Left ventricle myocardium superior (tissue), 1 donor: ENCODE measurements at places on chromosomes 4 and X. TPM values are rescaled to one million over a fixed set of nuclear protein-coding genes. Genes with fewer than 3 reads are reported as not detected.

The C4orf50 gene
- 0.02 TPM for total RNA-seq

The RRH gene
- not detected for total RNA-seq

The GYG2 gene
- 1.4 TPM for total RNA-seq

The CT47C1 gene
- total RNA-seq = not detected

The NSUN7 gene
- total RNA-seq = 0.40 TPM

GRCh38 chrX:12950851-12951594, 23.9 kb upstream of the TMSB4X start:
- DNase-seq = peak; percentile 39

DNA sequence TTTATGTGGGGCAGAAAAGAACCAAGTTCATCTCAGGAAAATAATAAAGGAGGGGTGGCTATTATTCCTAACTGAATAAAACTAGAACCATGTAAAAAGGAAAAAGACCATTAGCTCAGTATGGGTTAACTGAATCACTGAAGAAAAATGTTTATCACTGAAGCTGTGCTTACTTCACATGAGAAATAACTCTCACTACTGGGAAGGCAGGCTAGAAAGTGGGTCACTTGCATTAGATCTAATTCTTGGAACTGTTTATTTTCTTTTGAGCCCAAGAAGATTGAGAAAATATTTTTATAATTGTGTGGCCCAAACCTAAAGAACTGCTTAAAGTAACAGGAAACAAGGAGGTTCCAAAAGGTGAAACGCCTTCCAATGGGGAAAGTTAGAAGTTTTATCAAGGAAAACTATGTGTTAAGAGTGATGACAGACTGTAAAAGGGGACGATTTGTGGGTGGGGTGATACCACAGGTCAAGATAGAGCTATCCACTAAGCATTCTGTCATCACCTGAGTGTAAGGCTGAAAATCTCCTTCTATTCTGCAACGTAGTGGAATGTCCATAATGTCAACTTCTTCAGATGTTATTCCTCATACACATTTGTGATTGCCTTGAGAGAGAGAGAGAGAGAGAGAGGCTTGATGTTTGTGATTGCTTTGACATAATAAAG, 1083.5 kb downstream of the PCDH7 start:
- no peak for DNase-seq

DNA sequence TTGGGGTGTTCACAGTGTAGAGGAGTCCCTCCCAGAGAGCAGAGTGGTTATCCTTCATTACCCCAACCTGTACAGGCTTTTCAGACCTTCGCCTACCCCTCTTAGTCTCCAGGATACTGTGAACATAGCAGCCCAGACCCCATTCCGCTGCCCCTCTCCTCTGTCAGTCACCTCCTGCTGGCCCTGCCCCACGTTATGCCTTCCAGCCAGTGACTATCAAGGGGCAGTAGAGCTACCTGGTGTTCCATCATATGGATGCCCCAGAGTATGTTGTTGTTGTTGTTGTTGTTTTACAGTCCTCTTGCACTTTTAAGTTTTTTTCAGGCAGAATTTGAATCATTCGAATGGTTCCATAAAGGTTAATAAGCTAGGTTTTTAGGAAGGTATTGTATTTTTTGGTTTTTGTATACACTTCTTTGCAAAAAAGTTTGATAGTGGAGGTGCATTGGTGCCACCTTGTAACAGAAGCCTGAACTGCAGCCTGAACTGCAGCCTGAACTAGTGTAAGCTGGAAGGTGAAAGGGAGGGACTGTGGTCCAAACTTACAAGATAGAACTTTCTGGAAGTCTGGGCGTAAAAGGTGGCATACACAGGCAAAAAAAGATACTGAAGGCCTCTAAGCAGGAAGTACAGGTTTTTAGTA, 101.4 kb upstream of the RAB40AL start:
- DNase-seq = no peak

GRCh38 chrX:147679356-147680005, 232.2 kb upstream of the FMR1 start:
- DNase-seq = no peak

GRCh38 chrX:17414027-17414658, 39.1 kb downstream of the NHS start:
- no peak for DNase-seq

- DNase-seq = no peak
Measured at GRCh38 chrX:1153940-1154339, 58.5 kb downstream of the CRLF2 start.

DNA sequence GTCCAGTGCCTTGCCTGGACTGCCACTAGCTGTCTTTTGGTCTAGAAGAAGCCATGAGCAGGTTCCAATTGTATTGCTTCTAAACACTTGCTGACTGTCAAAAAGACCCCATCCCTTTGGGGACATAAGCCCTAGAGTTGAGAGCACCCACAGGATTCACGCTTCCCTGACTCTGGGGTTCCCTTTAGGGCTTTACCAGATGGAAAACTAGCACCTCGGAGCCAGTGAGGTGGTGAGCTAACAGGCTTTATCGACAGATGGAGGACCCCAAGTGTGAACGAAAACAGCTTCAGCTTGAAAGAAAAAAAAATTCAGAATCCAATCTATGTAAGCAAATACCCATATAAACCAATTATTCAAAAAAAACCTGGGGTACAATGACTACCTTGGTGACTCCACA, 90.8 kb downstream of the NAA11 start:
- DNase-seq = no peak

DNA sequence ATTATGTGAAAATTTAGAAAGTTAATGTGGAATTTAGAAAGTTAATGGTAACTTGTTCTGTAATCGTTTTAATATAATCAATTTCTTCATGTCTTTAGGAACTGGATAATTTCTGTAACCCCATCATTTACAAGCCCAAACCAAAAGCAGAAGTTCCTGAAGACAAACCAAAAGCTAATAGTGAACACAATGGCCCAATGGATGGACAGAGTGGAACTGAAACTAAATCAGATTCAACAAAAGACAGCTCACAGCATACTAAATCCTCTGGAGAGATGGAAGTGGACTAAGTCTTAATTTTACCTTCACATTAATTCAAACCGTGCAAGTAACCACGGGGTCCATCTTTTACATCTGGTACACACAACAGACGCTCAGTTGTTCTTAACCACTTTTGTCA, 48.1 kb upstream of the PLK4 start:
- DNase-seq = no peak

DNA sequence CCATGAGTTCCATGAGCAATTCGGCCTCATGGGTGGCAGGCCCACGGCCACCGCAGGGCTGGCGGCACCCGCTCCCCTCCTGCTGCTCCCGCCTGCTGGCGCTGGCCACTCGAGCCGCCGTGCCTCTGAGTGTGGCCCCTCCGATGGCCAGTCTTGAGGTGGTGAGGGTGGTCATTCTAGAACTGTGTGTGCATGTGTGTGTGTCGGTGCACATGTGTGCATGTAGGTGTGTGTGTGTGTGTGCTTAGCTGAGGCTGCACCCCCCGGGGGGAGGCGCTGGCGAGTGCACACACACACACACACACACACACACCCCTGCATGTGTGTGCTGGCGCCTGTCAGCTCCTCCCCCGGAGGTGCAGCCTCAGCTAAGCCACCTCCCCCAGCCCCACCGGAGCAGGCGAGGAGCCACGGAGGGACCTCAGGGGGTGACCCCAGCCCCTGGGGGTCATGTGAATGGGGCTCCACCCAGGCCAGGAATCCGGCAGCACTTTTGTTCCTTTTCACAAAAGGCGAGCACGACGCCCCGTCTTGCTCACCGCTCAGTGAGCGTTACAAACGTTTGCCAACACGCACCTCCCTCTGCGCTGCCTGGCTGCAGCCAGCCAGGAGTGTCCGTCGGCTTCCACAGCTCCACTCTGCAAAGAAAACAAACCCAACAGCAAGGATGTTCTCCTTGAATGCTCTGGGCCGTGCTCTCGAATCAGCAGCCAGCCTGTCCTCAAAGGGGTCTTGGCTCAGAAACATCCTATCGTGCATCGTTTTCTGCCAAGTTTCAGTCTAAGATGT, 29.9 kb downstream of the FGFRL1 start:
- peak; percentile 41 for DNase-seq

DNA sequence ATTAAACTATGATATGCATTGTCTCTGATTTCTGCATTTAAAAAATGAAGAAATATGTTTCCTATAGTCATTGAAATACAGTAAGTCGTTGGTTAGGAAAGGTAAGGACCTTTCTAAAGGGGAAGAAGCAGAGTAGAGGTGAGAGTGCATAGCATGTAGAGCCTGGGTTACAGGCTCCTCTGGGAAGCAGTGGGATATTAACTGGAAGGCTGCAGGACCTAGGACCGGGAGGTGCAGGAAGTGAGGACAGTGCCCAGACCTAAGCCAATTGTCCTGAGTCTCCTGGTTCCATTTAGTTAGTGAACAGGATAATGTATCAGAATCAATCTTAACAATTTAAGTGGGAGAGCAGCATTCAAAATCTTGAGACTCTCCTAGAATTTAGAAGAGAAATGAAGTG, 237.1 kb upstream of the NUDT6 start:
- no peak for DNase-seq
